Stimulated activated CD8-positive, alpha-beta memory T cell treated with anti-CD3 and anti-CD28 coated beads, Interleukin-7, amount 100 ng/mL, for 1 hour (primary cell): ENCODE measurements at places on chromosomes 6 and 20.

GRCh38 chr6:122740936-122741335 is 38.6 kb upstream of the FABP7 start:
- DNase-seq = no peak

DNA sequence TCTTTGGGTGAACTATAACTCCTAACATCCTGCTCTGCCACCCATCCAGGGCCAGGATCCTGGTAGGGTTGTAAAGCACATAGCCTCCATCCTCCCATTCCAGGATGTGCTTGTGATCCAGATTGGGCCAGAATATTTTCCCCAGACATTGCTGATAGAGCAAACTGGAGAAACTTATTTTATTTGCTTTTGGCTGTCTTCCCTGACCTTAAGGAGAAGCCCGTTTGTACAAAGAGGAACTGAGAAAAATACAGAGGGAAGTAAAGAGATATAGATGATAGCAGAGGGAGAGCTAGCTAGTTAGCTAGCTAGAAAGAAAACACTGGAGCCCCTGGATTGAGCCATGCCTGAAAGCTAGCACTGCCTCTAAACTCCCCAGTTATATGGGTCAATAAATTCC is 9.0 kb upstream of the HDAC2 start:
- no peak for DNase-seq

DNA sequence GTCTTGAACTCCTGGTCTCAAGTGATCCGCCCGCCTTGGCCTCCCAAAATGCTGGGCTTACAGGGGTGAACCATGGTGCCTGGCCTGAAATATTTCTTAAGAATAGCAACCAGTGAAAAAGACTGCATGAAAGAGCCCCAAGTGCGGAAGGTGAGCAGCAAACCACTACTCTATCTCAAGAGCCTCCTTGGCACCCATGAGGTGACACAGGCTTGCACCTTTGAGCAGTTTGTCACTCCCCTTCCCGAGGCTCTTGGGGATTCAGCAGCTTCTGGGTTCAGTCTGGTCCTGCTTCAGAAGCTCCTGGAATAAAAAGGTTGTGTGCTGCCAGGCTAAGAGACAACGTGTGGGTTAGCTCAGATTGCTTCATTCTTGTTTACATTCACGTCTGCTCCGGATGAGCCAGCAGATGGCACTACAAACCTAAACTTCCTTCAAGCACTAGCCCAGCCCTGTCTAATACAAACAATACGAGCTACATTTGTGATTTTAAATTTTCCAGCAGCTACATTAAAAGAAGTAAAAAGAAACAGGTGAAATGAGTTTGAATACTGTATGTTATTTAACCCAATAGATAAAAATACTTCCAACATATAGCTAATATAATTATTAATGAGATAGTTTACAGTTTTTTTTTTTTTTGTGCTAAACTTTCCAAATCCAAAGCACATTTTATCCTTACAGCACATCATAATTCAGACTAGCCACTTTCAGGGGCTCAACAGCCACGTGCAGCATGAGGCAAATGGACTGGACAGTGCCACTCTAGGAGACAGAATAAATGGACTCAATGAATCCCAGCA is 46.2 kb downstream of the GJA10 start:
- peak; percentile 36 for DNase-seq

GRCh38 chr6:42971746-42972327 is 7.1 kb downstream of the PEX6 start:
- DNase-seq = no peak

- no peak for DNase-seq
These were observed 4.5 kb downstream of the NCOA7 start for GRCh38 chr6:125795301-125795700.
